ENCODE measurements at places on chromosomes 4 and X. TPM values are rescaled to one million over a fixed set of nuclear protein-coding genes. Genes with fewer than 3 reads are reported as not detected.

Gene MID1
- total RNA-seq = 19.4 TPM

Gene SERTM2
- not detected for total RNA-seq

Gene KLHL13
- total RNA-seq = 8.7 TPM

Gene XAGE1B
- total RNA-seq = not detected

Gene VCX3B
- not detected for total RNA-seq

Gene PAGE3
- total RNA-seq = not detected
